ENCODE measurements at places on chromosomes 1 and 21.
A peak's percentile ranks its signal among the peaks of the same experiment; 100 is the strongest.

DNA sequence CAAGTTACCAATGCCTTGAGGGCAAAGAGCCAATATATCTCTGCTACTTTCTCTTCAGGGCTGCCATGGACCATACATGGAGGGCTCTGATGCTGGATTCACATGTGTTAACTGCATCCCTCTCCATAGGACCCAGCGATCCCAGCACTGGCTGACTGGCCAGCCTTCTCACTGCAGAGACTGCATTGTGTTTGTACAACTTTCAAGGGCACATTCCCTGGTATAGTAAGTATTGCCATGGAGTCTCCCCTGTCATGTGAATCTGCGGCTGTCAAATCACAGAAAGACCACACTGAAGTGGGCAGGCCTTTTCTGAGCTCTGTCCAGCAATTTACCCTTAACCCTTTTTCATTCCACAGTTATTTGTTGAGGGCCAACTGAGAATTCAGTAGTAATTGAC is 449.8 kb downstream of the OMA1 start:
- no peak for DNase-seq

GRCh38 chr21:28177124-28177523 is 815.6 kb downstream of the LTN1 start:
- DNase-seq: no peak

DNA sequence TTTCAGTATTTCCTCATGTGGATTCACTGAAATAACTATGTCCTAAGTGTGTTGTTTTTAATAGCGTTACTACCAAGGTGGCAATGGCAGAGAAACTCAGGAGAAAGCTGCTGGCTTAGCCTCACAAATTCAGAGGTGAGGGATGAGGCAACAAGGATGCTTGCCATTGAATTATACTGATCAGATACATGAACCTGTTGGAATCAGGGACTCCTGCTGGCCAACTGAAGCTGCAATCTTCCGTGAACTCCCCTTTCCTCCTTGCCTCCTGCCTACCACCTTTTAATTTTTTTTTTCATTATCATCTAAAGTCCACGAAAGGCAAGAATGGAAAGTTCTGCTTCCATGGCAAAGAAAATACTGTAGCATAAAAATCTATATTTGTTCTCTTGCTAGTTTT is 254.7 kb downstream of the NFIA start:
- DNase-seq: no peak

DNA sequence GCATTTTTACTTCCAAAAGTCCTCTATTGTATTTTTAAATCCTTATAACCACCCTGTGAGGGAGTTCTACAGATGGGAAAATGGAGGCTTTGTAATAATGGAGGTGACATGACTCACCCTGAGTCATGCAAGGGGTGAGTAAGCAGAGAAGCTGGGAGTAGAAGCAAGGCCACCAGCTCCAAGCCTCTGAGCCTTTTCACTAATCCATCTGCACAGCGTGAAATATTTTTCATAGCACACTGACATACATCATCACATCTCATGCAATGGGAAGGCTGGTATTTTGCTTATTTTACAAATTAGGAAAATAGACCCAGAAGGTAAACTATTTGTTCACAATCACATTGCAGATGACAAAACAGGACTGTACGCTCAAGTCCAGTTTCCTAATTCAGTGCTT is 96.9 kb downstream of the KCNH1 start:
- DNase-seq: no peak

GRCh38 chr1:193320270-193320669 is 133.9 kb upstream of the B3GALT2 start:
- no peak for DNase-seq

- DNase-seq: no peak
These were observed 73.1 kb upstream of the USP24 start for GRCh38 chr1:55288245-55288644.

- no peak for DNase-seq
These were observed 708 bp upstream of the ZNF362 start for GRCh38 chr1:33255347-33256220.

GRCh38 chr1:71593523-71593922 is 512.7 kb upstream of the ZRANB2 start:
- no peak for DNase-seq

DNA sequence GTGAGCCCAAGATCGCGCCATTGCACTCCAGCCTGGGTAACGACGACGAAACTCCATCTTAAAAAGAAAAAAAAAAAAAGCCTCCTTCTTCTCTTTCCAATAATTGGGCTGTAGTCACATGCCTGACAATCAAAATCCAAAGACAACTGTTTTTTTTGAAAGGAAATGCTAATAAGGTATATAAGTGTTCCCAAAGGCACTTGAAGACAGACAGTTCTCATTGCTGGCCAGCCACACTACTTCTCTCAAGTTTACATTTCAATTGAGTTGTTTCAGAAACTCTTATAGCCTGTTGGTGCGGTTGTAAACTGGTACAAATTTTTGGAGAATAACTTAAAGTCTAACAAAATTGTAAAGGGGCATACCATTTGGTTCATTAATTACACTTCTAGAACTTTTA is 23.3 kb downstream of the GATAD2B start:
- no peak for DNase-seq

DNA sequence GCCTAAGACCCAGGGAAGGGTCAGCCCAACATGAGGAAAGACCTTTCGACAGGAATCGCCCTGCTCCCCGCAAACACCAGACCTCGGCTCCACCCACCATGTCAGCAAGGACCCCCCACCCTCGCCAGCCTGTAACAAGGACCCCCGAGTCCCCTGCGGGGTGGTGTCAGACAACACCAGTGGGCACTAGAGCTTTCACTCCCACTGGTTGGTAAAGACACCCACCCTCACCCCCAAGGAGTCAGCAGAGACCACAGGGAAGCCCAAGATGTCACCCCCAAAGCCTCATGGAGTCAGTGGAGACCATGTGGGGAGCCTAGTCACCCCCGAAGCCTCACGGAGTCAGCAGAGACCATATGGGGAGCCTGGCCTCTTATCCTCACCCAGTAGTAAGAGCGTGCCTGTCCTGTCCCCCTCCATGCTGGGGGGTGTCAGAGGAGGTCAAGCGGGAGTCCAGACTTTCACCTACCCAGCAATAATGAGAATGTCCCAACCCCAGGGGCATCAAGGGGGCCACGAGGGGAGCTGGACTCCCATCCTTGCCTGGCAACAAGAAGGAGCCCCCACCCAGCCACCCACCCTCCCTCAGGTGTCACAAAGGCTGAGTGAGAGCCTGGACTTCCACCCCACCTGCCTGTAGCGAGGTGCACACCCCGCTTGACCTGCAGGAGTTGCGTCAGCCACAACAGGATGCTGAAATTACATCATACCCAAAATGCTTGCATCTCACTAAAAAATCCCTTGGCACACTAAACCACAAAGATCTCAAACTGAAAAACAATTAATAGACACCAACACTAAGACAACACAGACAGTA is 24.8 kb downstream of the SLC19A1 start:
- DNase-seq: no peak

DNA sequence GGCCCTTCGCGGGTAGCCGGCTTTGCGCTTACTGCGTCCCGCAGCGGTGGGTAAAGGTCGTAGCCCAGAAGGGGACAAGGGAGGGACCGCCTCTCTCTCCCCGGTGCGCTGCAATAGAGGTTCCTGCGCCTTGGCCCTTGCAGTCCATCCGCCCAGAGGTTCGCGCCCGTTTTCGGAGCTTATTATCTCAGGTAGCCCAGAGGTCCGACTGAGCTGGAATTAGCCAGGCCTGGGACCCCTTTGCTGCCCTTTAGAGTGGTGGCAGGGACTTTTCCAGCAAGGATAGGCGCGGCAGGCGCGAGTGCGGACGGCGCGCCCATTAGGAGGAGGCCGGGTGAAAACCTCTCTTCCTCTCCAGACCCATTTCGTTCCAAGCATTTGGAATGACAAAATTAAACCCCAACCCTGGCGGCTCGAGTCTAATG is 5.0 kb downstream of the LHX4 start:
- no peak for DNase-seq

- DNase-seq: no peak
These were observed 39.5 kb downstream of the TRPM2 start for GRCh38 chr21:44392916-44393315.

GRCh38 chr1:228457396-228458176 is 29.6 kb upstream of the RNF187 start:
- peak; percentile 70 for DNase-seq

GRCh38 chr21:45105906-45106485 is 31.6 kb downstream of the ADARB1 start:
- DNase-seq: no peak

DNA sequence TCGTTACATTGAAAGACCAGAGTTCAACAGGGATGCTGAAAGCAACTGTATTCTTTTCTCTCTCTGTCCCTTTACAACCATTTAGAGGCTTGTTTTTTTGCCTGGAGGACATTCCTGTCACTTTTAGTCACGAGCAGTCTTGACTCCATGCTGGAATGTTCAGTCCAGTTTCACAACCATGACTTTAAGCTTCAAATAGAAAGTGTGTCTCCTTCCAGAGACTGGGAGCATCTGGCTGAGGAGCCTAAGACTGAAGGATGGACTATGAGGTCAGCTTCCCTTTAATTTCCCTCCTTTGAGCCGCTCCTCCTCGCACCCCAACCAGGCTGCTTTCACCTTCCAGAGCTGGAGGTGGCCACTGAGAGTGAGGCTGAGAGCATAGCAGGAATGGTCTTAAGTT is 10.5 kb upstream of the RYR2 start:
- no peak for DNase-seq

GRCh38 chr21:43301409-43302061 is 125.4 kb downstream of the SIK1 start:
- DNase-seq: no peak

Measured in effector CD8-positive, alpha-beta T cell (primary cell).